Dorsolateral prefrontal cortex (tissue), 122 donors: ENCODE measurements at places on chromosomes 1 and 21. TPM values are rescaled to one million over a fixed set of nuclear protein-coding genes. Genes with fewer than 3 reads are reported as not detected.

DNA sequence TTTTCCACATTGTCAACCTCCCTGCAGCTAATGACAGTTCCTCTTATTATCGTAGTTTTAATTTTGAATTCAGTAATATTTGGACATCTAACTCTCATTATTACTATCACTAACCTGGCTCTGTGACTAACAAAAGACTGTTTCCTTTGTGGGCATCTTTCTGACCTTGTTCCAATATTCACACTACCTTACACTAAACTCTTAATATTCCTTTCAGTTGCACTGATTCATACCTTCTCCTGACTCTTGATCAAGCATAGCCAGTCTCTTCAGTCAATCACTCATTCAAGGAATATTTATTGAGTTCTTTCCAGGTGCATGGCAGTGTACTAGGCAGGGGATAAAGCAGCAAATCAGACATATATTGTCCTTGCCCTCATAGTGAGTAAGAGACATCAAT is 7.8 kb upstream of the CTNNBIP1 start:
- no peak for DNase-seq

- no peak for DNase-seq
Measured at GRCh38 chr1:23909412-23909811, 3.8 kb downstream of the CNR2 start.

- no peak for DNase-seq
Measured at GRCh38 chr1:230145505-230145899, 78.5 kb downstream of the GALNT2 start.

DNA sequence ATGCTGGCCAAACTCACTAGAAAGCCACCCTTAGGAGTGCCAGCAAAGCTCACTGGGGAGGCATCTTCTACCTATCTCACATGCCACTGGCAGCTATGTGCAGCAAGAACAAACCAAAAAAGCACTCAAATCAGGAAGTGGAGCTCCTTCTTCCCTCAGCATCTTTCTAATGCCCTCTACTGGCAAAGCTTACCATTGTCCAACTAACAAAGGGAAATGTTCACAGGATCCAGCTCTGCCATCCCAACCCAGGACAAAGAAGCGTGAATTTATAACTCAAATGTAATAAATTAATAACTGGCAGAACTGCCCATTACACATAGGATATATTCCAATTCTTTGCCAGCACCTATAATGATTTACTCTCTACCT is 38.9 kb downstream of the LEPR start:
- no peak for DNase-seq

DNA sequence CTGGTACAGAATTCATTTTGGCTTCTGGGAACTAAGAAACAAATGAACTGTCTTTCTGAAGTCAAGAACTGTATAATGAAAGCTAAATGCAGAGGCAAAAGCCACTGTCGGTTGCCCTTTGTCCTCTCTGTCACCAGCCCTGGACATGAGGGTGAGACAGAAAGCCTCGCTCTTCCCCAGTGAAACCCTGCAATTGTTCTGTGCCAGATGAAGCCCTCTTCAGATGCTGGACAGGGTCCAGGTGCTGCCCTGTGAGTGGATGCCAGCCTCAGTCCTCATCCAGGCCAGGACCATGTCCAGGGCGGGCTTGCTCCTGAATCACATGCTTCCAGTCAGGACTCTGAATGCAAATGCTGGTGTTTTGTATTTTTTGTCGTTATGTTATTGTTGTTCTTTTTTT is 138.7 kb downstream of the RUNX1 start:
- no peak for DNase-seq

GRCh38 chr1:25100151-25100833 is 132.0 kb downstream of the SYF2 start:
- no peak for DNase-seq

GRCh38 chr1:8213136-8213535 is 104.8 kb upstream of the SLC45A1 start:
- DNase-seq: no peak

- DNase-seq: no peak
Measured at GRCh38 chr1:182603646-182604174, 479 bp downstream of the RGS16 start.

- DNase-seq: no peak
Measured at GRCh38 chr1:57163325-57163724, 197.5 kb upstream of the C8B start.

DNA sequence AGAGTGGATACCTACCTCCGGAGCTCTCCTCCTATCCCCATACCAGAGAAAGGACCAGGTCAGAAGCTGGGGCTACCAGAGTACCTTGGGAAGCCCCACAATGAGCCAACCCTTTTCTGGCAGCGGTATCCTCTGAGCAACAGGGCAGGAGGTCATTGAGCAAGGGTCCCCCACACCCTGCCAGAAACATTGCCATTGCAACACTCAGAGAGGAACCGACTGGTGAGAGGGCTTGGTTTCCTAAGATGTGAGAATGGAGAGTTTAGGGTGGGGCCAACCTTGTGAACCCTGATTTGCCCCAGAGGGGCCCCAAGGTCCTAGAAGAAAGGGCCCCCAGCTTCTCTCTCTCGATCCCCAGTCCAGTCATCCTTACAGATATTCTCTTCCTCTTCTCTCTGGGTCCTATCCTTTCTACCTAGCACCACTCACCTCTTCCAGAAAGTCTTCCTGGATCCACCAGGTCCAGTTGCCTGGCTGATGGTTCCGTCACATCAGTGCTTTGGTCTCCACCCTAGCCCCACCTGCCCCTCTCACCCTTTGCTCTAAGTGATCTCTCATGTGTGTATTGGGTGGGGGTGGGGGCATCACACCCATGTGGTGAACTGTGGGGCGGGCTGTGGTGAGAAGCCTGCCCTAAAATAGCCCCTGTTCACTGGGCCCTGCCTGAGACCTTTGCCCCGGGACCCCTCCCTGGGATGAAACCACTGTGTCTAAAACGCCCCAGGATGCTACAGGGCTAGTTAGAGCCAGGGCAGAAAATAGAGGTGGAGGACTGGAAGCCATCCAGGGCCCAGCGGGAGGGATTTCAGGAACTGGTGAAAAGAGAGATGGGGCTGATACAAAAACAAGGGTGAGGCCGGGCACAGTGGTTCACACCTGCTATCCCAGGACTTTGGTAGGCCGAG is 8.7 kb downstream of the FGR start:
- DNase-seq: no peak

- DNase-seq: no peak
Measured at GRCh38 chr21:16768096-16768495, 744.7 kb upstream of the CXADR start.

- DNase-seq: no peak
Measured at GRCh38 chr1:173867141-173867752, 542 bp downstream of the GAS5 start.

DNA sequence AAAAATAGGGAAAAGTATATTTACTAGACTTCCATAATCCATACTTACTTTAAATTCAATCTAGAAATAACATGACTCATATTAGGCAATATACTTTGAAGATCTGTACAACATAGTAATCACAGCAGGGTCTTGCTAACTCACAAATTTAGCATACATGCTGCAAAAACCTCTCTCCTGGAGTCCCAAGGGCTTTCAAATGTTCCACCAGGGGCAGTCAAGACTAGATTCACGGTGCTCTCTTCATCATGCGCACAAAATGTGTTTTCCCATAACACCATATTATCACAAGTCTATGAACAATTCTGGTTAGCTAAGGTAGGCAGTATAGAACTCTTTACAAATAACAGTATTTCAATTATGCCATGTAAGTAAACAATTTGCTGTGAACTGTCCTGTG is 45.8 kb downstream of the SSX2IP start:
- DNase-seq: no peak

DNA sequence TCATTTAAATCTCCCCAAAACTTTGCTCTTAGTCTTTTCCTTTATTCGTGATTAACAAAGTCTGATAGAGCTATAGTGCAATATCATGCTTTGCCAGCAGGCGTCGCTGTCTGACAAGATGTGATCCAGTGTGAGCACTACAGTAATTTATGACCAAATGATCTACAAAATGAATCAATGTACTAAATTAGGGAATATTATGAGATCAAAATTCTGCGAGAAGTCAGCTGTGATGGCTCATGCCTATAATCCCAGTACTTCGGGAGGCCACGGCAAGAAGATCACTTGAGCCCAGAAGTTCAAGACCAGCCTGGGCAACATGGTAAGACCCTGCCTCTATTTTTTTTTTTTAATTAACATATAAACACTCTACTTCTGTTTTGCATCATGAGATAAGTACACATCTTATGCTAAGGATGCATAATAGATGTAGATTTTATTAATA is 3.6 kb upstream of the SPSB1 start:
- DNase-seq: no peak

GRCh38 chr1:231691618-231692259 is 65.1 kb downstream of the DISC1 start:
- DNase-seq: no peak

GRCh38 chr1:19036041-19036812 is 79.8 kb upstream of the IFFO2 start:
- DNase-seq: no peak

DNA sequence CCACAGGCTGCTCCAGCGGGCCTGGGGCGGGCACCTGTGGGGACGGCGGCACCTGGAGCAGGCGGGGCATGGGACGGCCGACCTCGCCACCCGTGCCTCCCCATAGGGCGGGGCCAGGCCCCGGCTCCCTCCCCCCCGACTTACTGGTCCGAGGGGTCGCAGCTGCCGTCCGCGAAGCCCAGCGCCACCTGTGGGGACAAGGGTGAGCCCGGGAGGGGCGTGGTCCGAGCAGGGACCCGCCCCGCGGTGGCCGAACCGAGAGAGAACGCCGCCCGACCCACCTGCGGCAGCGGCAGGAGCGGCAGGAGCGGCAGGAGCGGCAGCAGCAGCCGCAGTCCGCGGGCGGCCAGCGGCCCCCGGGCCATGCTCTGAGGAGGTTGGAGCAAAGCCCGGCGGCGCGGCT is at the start of gene TMEM52:
Gene TMEM52, minus strand, starts transcription at position 379 of the 403 bp plus-strand sequence. Its CDS starts 14 bp downstream, at position 365.
- DNase-seq: no peak

DNA sequence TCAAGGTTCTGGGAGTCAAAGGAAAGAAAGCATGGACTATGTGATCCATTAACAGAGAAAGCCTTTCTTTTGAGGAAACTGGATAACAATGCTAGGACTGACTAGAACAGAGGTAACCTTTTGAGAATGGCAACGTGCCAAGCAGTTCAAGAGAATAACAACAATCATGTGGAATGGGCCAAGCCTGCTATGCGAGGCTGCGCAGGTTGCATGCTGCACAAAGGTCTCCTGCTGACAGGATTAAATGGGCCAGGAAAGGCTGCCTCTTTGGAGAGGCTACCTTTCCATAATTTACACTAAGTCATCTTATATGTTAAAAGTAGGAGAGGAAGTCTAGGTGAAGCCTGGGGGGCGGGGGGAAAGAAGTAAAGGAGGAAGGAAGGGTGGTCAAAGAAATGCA is 5.8 kb downstream of the PCNX2 start:
- DNase-seq: no peak

- no peak for DNase-seq
Measured at GRCh38 chr1:218171302-218171893, 113.7 kb upstream of the RRP15 start.

- no peak for DNase-seq
Measured at GRCh38 chr1:80926531-80926930, 874.2 kb upstream of the ADGRL2 start.

DNA sequence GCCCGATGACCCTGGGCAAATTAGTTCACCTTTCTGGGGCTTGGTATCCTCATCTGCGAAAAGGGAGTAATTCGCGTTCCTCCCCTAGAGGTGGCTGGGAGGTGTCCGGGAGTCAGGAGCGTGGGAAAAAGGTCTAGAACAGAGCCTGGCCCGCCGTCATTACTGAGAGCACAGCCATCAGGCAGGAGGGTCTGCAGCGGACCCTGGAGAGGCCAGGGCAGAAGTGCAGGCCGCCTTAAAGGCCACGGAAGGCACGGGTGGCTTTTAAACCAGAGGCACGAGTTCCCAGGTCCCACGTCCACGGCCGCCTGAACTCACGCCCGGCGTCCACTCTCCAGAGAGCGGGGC is 850 bp downstream of the PANK4 start:
- no peak for DNase-seq

DNA sequence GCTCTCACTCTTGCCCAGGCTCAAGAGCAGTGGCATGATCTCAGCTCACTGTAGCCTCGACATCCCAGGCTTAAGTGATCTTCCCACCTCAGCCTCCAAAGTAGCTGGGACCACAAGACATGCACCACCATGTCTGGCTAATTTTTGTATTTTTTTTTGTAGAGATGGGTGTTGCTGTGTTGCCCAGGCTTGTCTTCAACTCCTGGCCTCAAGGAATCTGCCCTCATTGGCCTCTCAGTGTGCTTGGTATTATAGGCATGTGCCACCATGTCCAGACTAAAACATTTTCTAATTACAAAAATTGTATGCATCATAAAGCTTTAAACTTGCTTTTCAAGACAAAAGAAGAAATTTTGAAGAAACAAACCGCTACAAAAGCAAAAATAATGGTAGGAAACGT is 20.1 kb downstream of the CBR1 start:
- DNase-seq: no peak

- DNase-seq: no peak
Measured at GRCh38 chr1:115647047-115647446, 5.3 kb downstream of the VANGL1 start.

- no peak for DNase-seq
Measured at GRCh38 chr1:239999170-239999569, 92.5 kb upstream of the FMN2 start.

The CYP4B1 gene
- total RNA-seq: 2.4 TPM

The DNALI1 gene
- 20.3 TPM for total RNA-seq

The PGM1 gene
- total RNA-seq: 45.7 TPM

The SLC6A17 gene
- 168 TPM for total RNA-seq

The MYCL gene
- 2.7 TPM for total RNA-seq

The TMEM81 gene
- total RNA-seq: 7.4 TPM

The PTPRC gene
- 33.1 TPM for total RNA-seq

The MYOM3 gene
- total RNA-seq: 0.20 TPM

The SIPA1L2 gene
- total RNA-seq: 47.8 TPM

The CFHR3 gene
- total RNA-seq: not detected

The TNNT2 gene
- 40.3 TPM for total RNA-seq

The SPATA1 gene
- not detected for total RNA-seq

The ZNF684 gene
- total RNA-seq: 8.3 TPM

The CYYR1 gene
- total RNA-seq: 5.2 TPM
